ENCODE measurements at places on chromosomes 3 and 15. TPM values are rescaled to one million over a fixed set of nuclear protein-coding genes. Genes with fewer than 3 reads are reported as not detected.

- no peak for DNase-seq
Measured at GRCh38 chr3:193714523-193715137, 121.6 kb downstream of the OPA1 start.

- DNase-seq: no peak
Measured at GRCh38 chr3:23442598-23443383, 239.7 kb downstream of the UBE2E2 start.

DNA sequence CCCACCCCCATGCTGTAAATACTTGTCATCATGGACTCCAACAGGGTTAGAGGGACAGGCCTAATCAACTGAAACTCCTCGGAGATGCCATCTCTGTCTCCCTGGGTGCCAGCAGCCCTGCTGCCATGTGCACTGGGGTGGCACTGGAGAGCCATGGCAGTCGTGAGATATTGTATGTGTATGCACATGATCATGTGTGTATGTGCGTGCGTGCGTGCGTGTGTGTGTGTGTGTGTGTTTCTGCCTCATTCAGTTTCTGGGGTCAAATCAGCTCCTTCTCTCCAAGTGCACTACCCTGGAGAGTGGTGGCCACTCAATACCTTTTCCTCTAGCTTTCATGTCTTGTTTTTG is 3.2 kb upstream of the APEH start:
- no peak for DNase-seq

DNA sequence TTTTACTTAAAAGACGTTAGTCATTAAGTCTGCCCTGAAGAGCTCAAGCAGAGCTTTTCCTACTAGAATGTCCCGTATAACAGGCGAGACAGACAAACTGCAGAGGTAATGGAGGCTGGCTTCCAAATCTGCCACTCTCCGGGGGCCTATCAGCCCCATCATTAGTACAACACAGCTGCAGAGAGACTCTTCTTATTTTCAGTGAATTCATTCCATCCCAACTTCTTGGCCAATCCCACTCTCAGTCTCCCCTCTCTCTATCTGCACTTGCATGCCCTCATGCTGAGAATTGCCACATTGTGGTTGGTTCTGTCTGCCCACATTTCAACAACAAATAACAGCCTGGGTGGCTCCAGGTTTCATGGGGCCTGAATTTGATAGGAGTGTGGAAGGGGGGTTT is 412.7 kb downstream of the ERC2 start:
- DNase-seq: no peak

GRCh38 chr3:156677536-156677935 is 3.1 kb downstream of the TIPARP start:
- no peak for DNase-seq

GRCh38 chr3:5084224-5084623 is 37.9 kb upstream of the ARL8B start:
- no peak for DNase-seq

- DNase-seq: no peak
Measured at GRCh38 chr3:58670506-58671135, 4.0 kb upstream of the FAM3D start.

DNA sequence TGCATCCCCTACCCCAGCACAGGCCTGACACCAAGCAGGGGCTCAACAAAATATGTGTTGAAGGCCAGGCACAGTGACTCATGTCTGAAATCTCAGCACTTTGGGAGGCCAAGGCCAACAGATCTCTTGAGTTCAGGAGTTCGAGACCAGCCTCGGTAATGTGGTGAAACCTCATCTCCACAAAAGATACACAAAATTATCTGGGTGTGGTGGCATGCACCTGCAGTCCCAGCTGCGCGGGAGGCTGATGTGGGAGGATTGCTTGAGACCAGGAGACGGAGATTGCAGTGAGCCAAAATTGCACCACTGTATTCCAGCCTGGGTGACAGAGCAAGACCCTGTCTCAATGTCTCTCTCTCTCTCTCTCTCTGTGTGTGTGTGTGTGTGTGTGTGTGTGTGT is 30.7 kb upstream of the CYP11A1 start:
- no peak for DNase-seq

The SERINC4 gene
- not detected for total RNA-seq

The FBXO40 gene
- not detected for total RNA-seq

The ASB14 gene
- not detected for total RNA-seq

The PRR20G gene
- not detected for total RNA-seq

The IL12A gene
- 1.3 TPM for total RNA-seq

All from esophagus squamous epithelium (tissue), 5 donors.